ENCODE measurements at places on chromosomes 5 and 9.
A peak's percentile ranks its signal among the peaks of the same experiment; 100 is the strongest.

- DNase-seq: peak; percentile 80
Measured at GRCh38 chr9:35774907-35775635, 16.3 kb upstream of the NPR2 start.

- DNase-seq: no peak
Measured at GRCh38 chr5:176714067-176714466, 66.8 kb downstream of the TSPAN17 start.

DNA sequence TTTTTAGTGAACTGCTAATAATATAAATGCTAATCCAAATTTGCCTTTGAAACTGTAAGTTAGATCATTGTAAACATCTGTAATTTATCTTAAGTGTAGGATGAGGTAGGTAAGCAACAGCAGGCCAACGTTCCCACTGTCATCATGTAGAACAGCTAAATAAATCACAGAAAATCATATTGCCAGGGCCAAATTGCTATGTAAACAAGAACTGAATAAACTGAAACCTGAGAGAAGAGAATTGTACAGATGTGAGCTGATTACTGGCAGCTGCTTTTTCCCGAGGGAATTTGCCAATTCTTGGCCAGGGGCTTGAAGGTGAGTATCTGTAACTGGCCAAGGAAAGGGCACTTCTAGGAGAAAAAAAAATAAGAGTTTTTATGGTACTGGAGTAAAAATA, 97.6 kb downstream of the CDH10 start:
- DNase-seq: no peak

DNA sequence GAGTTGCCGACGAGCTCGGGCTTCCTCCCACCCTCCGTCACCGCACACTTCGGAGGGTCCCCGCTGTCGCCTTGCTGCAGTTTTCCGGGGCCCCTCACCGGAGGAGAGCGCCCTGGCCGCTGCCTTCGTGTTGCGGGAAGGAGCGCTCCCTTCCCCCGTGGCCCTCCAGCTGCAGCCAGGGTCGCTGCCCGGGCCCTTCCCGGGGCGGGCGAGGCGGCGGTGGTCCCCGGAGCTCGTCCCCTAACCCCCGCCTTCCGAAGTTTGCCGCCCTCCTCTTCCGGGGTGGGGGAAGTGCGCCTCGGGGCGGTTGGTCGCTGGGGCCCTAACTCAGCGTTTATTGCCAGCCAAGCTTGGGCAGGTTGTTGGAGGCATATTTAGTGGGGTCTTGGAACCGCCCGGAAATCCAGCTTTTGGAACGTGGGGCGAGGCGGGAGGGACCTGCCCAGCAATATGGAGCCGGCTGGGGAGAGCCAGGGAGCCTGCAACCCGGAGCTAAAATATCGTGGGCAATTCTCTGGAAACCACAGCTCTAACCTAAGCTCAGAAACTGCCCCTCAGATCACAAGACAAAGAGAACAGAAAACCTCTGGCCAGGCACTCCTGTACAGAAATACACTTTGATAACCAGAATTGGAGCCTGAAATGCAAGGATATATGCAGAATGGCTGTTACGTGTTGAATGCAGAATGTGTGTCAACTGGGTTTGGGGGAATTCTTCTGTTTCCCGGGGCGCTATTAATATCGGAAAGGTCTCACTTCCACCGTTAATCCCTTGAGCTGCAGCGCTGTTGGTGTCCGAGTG, 890 bp downstream of the PIK3R1 start:
- no peak for DNase-seq

DNA sequence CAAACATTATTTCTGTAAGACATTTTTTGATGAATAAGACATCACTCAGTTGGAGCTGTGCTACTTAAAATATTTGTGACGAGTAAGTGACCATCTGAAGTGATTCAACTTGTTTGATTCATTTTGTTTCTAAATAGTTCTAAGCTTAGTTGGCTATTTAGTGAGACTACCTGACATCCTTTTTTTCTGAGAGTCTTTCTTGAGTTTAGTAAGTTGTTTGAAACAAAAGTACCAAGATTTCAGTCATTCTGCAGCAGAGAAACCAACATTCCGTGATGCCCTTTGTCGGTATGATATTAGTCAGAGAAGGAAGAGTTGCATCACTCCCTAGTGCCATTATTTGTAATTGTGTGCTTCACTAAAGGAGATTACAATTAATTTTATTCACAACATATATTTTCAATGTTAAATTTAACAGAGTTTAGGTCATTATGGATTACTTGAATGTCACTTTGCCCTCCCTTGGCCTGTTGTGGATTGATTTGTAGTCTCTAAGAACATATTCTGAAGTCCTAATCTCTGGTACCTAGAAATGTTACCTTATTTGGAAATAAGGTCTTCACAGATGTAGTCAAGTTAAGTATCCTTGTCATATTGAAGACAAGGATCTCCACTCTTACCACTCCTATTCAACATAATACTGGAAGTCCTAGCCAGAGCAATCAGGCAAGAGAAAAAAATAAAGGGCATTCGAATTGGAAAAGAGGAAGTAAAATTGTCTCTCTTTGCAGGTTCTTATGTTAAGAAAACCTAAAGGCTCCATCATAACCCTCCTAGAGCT, 212.2 kb downstream of the PCSK1 start:
- no peak for DNase-seq

DNA sequence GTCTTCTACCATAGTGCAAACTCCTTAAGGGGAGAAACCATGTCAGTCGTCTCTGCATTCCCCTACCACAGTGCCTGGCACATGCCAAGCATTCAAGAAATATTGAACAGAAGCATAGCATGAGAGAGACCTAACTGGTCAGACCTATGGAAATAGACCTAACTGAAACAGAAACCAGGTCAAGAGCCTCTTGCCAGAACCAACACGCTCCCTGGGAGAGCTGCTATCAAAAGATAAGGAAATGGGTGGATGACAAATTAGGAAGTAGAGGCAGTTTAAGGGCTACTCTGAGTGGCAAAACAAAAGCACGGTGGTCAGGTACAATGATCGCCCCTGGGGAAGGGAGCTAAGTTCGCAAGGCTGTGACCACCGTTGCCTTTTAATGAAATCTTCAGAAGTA, 66.0 kb upstream of the SMIM15 start:
- DNase-seq: no peak

GRCh38 chr5:152147286-152147685, 222.6 kb upstream of the GLRA1 start:
- DNase-seq: no peak

- no peak for DNase-seq
Measured at GRCh38 chr5:128020012-128020411, 63.6 kb upstream of the SLC12A2 start.

- no peak for DNase-seq
Measured at GRCh38 chr9:85199866-85200495, 530.5 kb downstream of the NTRK2 start.

- DNase-seq: peak; percentile 88
Measured at GRCh38 chr5:115209279-115209678, 39.6 kb upstream of the TRIM36 start.

DNA sequence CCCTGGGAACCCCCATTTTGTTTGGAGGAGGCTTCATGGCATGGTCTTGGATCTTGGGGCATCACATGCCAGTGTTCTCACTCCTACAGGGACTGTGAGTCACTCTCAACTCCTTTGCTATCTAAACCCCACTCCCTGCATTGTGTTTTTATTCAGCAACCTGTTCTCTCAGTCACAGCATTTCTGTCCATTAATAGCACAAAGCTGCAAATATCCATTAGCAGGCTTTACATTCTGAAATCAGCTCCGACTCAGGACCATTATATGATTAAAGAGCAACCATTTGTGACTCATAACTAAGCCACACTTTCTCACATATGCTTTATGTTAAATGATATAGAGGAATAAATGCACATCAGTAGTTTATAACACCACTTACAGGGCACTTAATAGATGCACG, 462.1 kb upstream of the BRINP1 start:
- DNase-seq: no peak

- no peak for DNase-seq
Measured at GRCh38 chr5:105978011-105978410, 1692.7 kb downstream of the EFNA5 start.

GRCh38 chr5:109668668-109669422, 20.9 kb upstream of the MAN2A1 start:
- no peak for DNase-seq

- no peak for DNase-seq
Measured at GRCh38 chr9:126327006-126327713, 531 bp downstream of the MVB12B start.

GRCh38 chr9:128891321-128892220, 9.6 kb downstream of the LRRC8A start:
- DNase-seq: no peak

GRCh38 chr5:100731768-100732167, 171.3 kb downstream of the ST8SIA4 start:
- no peak for DNase-seq

- DNase-seq: no peak
Measured at GRCh38 chr5:149410721-149411432, 31.8 kb upstream of the IL17B start.

GRCh38 chr9:14989811-14990210, 79.6 kb upstream of the FREM1 start:
- DNase-seq: no peak

DNA sequence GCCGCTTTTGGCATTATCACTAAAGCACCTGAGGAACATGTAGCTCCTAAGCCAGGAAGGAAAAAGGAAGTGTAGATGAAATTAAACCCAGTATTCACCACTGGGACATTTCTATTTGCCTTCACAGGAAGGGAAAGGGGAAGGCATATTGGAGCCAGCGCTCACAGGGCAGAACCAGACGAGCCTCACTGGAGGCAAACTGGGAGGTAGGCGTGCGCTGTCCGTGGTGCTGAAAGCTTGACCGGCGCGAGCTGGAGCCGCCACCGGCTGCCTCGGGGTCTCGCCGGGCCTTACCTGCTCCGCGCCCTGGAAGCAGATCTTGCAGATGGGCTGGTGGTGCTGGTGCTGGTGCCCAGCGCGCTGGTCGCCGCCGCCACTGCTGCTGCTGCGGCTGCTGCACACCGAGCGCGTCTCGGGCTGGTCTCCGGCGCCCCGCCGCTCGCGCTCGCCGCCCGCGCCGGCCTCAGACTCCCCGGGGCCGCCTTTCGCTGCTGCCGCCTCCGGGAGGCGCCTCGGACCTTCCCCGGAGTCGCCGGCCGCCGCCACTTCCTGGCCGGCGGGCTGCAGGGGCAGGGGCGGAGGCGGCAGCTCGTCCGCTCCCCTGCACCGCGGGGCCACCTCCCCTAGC, 732 bp downstream of the MARCHF11 start:
- DNase-seq: no peak

DNA sequence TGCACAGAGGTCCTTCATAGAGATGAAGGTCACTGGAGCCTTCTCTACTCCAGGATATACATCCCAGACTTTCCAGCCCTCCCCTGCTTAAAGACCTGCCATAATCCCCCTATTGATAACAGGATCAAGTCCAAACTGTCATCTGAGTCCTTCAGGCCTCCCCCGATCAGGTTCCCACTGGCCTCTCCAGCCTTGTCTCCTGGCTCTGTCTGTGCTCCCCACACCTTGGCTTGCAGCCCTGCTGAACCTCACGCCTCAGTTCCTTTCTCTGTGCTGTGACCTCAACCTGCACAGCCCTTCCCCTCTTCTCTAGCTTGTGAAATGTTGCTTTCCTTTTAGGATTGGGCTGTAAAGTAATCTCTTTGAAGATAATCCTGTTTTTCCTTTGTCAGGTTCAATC, 2.5 kb upstream of the HRH2 start:
- no peak for DNase-seq

GRCh38 chr9:133918111-133918813, 73.9 kb downstream of the VAV2 start:
- DNase-seq: no peak

GRCh38 chr9:36985769-36986467, 48.1 kb downstream of the PAX5 start:
- no peak for DNase-seq

DNA sequence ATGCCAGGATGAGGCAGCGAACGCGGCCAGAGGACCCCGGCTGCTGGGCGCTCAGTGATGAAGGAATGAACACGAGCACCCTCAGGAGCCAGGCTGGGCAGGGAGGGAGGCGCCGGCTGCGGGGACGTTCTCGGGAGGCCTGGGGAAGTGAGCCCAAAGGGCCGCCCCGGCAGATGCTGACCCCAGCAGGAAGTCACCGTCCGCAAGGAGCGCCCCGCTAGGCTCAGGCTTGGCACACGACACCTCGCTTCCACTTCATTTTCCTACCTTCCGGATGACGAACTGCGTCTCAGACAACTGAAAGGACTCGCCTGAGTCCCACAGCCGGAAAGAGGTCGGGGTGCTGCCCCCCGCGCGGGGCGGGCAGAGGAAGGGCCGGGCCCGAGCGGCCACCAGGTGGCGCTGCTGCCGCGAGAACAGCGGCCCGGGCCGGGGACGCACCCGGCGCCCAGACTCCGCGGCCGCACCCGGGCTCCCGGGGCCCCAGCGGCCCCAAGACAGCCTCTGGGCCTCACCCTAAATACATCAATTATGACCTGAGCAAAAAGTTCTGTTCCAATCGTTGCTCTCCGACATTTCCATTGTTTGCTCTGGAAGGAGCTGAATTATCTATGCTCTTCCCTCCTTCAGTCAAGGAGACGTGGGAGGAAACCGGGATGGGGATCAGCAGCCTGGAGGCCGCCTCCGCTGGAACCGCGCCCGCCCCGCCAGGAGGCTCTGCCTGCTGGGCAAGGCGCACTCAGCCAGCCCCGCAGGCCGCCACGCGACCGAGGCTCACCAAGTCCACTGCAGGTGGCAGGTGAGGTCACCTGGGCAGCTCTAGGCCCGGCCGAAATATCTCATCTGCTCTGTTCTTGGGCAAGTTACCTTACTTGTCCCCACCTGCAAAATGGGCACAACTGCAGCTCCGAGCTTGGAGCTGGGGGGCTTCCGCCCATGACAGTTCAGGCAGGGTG, 107.0 kb downstream of the ZNF354C start:
- DNase-seq: no peak

GRCh38 chr5:20098694-20099093, 110.7 kb upstream of the CDH18 start:
- no peak for DNase-seq

GRCh38 chr5:57917004-57917403, 434.4 kb upstream of the ACTBL2 start:
- no peak for DNase-seq

- DNase-seq: no peak
Measured at GRCh38 chr9:98593354-98594253, 115.1 kb downstream of the GABBR2 start.

DNA sequence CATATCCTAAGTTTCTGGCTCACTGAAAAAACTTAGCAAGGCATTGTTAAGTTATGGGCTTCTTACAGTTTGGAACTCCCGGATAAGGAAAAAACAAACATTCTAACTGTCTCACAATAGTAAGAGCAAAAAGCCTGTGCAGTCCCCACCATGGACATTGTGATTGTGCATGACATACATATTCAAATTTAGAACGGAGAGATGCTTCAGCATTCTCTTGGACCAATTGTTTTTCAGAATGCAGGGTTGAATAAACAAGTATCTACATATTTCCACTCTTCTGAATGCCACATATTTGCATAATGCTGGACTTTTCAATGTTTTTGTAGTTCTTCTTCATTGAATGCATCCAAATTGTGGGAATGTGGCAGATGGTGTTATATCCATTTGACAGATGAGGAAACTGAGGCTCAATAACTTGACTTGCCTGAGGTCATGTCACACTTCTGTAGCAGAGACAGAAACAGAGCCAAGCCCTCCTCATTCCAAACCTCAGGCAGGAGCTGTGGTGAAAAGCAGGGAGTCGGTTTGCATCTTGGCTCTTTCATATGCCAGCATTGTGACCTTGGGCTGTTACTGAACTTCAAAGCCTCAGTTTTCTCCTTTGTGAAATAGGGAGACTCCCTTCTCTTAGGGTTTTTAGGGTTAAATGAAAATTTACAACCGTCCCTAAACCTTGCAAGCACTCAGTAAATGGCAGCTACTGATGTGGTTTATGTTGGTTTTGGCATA, 95.1 kb downstream of the IQGAP2 start:
- no peak for DNase-seq

- no peak for DNase-seq
Measured at GRCh38 chr9:97510797-97511654, 9.6 kb downstream of the TMOD1 start.

GRCh38 chr5:159050316-159051143, 49.2 kb downstream of the EBF1 start:
- DNase-seq: no peak
